NCI-H1694 (cell line): ENCODE measurements at places on chromosomes 3 and 15.

DNA sequence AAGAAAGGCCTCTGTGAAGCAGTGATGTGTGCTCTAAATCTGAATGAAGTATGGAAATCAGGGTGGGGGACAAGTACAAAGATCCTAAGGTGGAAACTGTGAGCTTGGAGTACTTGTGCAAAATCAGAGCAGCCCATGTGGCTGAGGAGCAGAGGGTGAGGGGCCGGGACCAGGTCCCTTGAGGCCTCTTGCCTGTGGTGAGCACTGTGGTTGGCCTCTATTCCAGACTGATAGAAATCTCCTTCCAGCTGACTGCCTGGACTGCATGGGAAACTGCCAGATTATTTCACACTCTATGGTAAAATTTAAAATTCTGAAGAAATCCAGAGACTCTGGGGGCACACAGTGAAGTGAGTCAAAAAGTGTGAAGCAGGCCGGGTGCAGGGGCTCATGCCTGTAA is 81.4 kb downstream of the TM4SF4 start:
- DNase-seq, result no peak

GRCh38 chr15:63473999-63474809 is 30.2 kb upstream of the USP3 start:
- no peak for DNase-seq

DNA sequence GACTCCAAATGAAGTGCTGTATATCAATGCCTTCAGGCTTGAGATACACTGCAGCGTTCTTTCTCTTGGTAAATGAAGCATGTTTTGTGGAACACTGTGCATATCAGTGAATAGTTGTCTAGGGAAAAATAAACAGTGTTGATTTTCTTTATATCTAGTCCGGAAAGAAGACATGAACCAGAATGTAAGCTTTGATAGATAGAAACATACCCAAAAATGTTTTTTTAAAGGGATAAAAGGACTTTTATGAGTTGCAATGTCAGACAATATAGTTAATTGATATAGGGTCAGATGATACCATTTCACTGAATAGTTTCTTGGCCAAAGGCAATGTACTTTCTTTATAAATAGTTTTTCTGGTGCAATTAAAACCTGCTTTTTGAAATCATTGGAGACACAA is 1037.8 kb downstream of the OTOL1 start:
- no peak for DNase-seq

- no peak for DNase-seq
Measured at GRCh38 chr3:10717756-10718155, 98.3 kb upstream of the SLC6A11 start.

DNA sequence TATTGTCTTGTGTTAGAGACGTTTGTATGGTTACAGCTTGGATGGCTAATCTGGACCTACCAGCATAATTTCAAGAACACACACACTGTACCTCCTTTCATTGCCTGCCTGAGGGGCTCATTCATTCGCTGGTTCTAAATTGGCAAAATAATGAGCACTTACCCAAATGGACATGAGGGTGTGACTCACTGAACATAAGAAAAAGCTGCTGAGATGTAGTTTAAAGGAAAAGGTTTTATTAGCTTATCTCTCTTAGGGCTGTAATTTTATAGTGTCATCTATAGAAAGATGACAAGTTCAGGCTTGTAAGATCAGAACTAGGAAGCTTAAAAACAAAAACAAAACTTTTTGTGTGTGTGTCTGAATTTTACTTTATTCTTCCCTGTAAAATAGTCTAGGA is 120.7 kb upstream of the WNT7A start:
- DNase-seq, result no peak

GRCh38 chr15:81491414-81492096 is 117.5 kb upstream of the TMC3 start:
- no peak for DNase-seq

- DNase-seq, result no peak
Measured at GRCh38 chr3:155069729-155070128, 10.4 kb upstream of the MME start.

- DNase-seq, result no peak
Measured at GRCh38 chr3:143220741-143221140, 101.2 kb downstream of the CHST2 start.

DNA sequence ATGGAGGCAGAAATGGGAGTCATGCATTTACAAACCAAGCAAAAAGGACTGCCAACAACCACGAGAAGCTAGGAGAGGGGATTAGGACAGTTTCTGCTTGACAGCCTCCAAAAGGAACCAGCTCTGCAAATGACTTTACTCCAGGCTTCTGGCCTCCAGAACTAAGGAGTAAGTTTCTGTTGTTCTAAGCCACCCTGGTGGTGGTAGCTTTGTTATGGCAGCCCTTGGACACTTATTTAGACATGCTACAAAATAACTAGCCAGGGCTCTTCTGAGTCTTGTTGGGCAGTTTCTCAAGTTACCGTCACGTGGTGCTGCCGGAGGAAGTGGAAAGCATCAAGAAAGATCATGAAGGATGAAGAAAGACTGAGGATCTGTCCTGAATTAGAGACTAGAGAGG is 386.5 kb downstream of the LRTM1 start:
- DNase-seq, result no peak

GRCh38 chr15:38842226-38842625 is 277.6 kb upstream of the RASGRP1 start:
- no peak for DNase-seq

- no peak for DNase-seq
Measured at GRCh38 chr3:71815340-71816067, 30.6 kb upstream of the PROK2 start.

GRCh38 chr3:17006132-17006852 is 121.5 kb downstream of the PLCL2 start:
- no peak for DNase-seq

- no peak for DNase-seq
Measured at GRCh38 chr15:82036461-82036860, 9.4 kb downstream of the MEX3B start.

GRCh38 chr3:46036191-46036590 is 8.9 kb upstream of the XCR1 start:
- DNase-seq, result no peak

- DNase-seq, result no peak
Measured at GRCh38 chr15:88115486-88116152, 140.9 kb downstream of the NTRK3 start.

GRCh38 chr3:55588146-55588765 is 101.2 kb upstream of the WNT5A start:
- DNase-seq, result no peak

DNA sequence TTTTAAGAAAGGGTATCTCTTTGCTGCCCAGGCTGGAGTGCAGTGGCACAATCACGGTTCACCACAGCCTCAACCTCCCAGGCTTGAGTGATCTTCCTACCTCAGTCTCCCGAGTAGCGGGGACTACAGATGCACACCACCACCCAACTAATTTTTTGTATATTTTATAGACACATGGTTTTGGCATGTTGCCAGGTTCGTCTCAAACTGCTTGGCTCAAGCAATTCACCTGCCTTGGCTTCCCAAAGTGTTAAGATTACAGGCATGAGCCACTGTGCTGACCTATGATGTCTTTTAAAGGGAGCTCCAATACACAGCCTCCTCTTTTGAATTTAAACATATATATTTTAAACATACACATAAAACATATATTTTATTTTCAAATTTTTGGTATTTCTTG is 60.9 kb downstream of the SLC9C1 start:
- no peak for DNase-seq

- no peak for DNase-seq
Measured at GRCh38 chr3:177124882-177125281, 72.4 kb downstream of the TBL1XR1 start.

DNA sequence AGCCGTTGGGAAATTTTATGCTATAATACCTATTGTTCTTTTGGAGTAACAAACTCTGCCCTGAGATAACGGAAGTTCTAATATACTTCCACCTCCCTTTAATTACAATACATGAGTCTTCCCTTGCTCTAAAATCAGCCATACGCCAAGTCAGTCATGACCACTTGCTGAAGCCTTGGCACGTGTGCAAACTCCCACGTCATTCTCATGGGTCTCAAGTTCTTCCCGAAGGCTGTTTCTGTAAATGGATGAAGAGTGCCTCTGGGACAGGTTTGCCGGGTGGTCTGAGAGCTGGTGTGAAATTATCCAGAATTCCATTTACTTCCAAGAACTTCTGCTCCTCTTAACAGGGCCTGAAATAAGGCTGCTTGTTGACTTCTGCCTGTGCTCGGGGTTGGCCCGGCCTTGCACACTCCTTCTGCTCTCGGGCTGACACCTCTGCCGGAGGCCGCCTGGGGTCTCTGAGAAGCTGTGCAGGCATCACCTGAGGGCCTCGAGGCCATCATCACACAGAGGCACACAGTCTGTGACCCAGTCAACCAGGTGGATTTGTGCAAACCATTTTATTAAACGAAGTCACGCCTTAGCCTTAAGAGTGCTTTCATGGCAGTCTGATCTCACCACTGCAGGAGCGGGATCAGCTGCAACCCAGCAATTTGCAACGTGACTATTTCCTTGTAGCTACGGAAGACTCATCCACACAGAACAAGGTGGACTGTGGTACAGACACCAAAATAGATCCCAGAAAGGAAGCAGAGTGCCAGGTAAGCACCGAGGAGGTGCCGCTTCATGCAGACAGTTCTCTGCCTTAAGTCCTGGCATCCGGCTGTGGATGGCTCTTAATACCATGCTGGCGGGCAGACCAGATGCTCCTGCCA is 120.1 kb downstream of the ADAMTS17 start:
- DNase-seq, result no peak

DNA sequence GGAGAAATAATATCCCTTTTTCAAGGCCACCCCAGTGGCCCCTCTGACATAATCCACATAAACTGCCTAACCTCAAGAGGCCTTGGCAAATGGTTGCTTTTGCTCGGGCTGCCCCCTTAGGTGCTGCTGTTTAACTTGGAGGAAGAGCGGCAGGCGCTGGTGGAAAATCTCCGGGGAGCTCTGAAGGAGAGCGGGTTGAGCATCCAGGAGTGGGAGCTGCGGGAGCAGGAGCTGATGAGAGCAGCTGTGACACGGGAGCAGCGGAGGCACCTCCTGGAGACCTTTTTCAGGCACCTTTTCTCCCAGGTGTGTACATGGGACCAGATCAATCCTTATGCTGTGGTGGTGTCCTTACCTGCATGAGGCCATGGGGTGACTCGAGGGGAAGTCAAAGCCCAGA is 15.0 kb downstream of the DUOX1 start:
- DNase-seq, result no peak

GRCh38 chr3:104596054-104596453 is 770.7 kb upstream of the ALCAM start:
- no peak for DNase-seq

GRCh38 chr3:67647390-67647878 is 7.0 kb downstream of the SUCLG2 start:
- DNase-seq, result no peak

GRCh38 chr3:2468816-2469215 is 370.1 kb downstream of the CNTN4 start:
- no peak for DNase-seq

DNA sequence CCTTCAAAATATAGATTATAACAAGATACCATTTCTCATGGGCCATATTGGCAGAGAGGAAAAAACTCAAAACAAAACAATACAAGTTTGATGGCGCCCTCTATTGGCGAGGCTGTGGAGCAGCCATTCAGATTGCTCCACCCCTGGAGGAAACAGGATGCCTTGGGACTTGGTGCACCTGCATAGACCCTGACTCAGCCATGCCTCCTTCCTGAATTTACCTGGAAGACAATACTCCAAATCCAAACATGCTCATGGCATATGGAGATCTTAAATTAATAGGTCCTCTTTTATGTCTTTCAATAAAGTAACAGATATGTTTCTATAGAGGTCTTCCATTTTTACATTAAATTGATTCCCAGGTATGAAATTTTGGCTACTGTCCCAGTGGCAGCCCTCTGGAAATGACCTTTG is 90.0 kb downstream of the APBA2 start:
- DNase-seq, result peak; percentile 7

DNA sequence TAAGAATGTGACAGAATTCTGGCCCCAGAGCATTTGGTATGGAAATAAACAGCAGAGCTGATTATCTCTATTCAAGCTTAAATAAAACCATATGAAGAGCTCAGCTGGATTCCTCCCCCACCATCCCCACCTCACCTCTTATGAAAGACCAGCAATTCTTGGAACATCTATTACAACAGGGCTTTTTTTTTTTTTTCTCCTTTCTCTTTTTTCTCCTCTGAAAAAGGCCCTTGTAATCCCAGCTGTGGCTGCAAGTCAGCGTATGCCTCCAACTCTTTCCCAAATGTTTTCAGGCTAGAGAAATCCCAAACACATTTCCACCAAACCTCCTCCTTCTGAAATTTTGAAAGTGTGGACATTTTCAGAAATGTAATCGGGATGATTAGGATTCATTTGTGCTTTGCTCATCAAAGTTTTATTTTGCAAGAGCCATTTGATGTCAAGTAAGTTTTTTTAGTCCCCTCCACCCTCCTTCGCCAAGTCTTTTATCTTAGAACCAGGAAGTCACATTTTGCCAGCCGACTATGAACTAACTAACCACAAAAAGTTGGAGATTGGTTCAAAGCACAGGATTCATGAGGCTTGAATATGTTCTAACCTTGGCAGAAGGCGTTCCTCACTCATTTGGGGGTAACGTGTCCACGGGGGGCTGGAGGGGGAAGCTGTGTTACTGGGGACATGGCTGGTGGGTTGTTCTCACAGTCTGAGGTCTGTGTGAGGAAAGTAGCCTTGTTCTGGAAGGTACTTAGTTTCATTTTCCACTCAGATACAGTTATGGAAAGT is 142.0 kb upstream of the PDZRN3 start:
- no peak for DNase-seq

GRCh38 chr3:183181606-183182005 is 19.1 kb upstream of the LAMP3 start:
- DNase-seq, result no peak

- no peak for DNase-seq
Measured at GRCh38 chr3:69409831-69410230, 23.9 kb upstream of the FRMD4B start.

- DNase-seq, result no peak
Measured at GRCh38 chr3:185318141-185318540, 44.8 kb upstream of the MAP3K13 start.
